Astrocyte of the hippocampus (primary cell): ENCODE measurements at places on chromosomes 3 and 15.

DNA sequence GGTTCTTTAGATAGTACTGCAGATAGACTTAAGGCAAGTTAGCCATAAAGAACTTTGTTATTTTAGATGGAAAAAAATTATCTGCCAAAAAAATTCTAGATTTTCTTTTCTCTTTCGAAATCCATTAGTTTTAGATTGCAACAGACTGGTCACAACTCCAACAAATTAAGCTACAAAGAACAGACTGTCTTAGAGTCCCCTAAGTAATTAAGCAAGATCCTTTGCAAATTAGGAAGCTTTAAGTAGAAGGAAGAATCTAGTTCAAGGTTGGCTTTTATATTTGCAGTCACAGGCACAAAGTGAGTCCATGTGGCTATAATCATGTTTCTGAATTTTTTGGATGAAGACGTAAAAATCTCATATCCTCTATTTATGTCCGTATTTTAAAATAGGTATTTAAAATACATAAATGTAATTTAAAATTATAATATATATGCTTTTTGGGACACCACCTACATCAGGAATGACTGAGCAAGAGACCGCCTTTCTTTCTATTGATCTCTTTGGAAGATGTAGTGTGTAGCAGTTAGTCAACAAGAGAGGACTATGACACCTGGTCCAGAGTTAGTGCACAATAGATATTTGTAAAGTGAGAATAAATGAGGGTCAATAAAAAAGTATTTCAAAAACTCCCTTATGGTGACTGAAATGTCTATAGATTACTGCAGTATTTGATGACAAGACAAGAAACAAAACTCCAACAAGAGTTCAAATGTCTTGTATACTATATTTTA, 34.4 kb downstream of the TMEM45A start:
- no peak for DNase-seq

GRCh38 chr15:22974745-22975144, 5.4 kb downstream of the CYFIP1 start:
- no peak for DNase-seq

GRCh38 chr15:92383519-92384324, 10.0 kb upstream of the ST8SIA2 start:
- no peak for DNase-seq

GRCh38 chr3:116341381-116341780, 103.9 kb downstream of the LSAMP start:
- DNase-seq: no peak

- no peak for DNase-seq
These were observed 1.8 kb upstream of the LAMB2 start for GRCh38 chr3:49134471-49135265.

DNA sequence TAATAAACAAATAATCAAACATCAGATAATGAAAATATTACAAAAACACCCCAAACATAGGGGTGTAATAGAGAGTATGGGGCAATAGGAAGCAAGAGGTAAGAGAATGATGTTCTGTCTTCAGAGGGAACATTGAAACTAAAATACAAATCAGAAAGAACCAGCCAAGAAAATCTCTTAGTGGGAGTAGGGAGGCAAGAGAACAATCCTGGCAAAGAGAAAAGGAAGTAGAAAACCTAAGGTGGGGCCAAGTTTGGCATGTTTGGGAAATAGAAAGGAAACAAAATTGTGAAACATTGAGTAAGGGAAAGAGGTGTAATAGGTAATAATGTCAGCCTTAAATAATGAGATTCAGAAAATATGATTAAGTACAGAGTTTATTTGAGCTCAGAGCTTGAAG, 467.1 kb downstream of the RBMS3 start:
- DNase-seq: no peak

DNA sequence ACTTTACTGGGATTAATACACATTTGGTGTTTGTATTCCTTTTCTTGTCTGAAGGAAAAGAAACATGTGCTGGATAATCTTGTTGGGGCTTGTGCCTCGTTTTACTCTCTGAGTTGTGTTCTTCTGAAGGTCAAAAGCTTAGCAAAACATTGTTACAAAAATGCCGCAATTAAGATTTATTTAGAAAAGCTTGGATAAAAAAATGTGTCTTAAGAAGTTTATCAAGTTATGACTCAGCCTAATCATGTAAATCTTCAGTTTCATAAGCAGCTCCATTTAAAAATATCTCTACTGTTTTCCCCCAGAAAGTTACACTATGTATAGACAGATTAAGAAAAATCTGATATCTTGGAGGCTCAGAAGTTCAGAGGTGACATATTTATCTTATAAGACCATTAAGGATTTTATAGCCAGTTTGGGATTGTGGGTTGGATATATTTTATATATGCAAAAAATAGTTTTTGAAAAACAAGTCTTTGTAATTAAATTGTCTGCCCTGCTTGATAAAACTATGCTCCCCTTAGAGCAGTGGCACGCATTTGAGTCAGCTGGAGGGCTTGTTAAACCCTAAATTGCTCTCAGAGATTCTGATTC, 56.5 kb downstream of the CLDN11 start:
- DNase-seq: no peak

DNA sequence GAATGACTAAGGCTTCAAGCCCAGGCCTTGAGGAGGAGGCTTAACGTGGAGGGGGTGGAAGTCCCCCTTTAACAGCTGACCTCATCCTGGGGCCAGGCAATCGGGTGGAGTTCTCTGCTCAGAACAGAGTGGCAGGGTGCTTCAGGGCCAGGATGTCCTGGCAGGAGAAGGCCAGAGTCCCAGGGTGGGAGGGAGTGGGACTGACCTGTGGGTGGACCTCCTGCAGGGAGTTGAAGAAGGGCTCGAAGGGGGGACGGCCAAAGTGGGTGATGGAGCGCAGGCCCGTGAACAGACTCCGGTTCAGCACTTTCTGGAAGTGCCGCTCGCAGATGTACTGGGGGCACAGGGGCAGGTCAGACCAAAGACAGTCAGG, 19.6 kb downstream of the DUOX2 start:
- no peak for DNase-seq

- DNase-seq: no peak
These were observed 298.9 kb downstream of the LRTM1 start for GRCh38 chr3:54628888-54629441.

DNA sequence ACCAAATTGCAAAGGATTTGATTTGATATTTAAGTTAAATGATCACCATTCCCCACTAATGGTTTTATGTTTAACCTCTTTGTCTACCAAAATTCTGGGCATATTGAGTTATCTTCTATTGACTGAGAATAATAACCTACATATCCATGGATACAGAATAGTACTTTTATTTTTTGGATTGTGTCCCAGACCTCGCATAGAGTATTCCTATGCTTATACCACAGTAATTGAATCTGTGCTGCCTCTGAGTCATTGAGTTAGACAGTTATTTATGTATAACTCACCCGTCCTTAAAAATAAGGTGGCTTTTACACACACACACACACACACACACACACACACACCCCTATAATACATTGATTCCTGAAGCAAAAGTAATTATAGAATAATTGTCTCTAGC, 690.1 kb upstream of the BCHE start:
- peak; percentile 9 for DNase-seq

DNA sequence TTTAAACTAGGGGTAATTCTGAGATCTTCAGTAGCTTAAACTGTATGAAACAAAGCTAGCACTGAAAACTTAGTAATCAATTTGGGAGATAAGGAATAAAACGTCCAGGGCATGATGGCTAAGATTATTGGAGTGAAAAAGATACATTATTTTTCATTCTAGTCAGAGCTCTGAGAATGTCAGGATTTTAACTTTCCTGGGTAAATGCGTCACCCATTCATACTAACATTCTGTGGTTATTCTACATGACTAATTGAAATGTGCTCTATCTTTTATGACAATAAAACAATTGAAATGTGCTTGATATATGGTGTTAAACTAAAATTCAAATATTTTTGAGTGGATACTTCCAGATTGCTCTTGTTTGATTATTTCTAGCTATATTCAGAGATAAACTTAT, 626.0 kb downstream of the EDEM1 start:
- peak; percentile 54 for DNase-seq
